ENCODE measurements at places on chromosomes 16 and 17.

- DNase-seq: no peak
Measured at GRCh38 chr17:48441862-48442261, 11.8 kb upstream of the SKAP1 start.

DNA sequence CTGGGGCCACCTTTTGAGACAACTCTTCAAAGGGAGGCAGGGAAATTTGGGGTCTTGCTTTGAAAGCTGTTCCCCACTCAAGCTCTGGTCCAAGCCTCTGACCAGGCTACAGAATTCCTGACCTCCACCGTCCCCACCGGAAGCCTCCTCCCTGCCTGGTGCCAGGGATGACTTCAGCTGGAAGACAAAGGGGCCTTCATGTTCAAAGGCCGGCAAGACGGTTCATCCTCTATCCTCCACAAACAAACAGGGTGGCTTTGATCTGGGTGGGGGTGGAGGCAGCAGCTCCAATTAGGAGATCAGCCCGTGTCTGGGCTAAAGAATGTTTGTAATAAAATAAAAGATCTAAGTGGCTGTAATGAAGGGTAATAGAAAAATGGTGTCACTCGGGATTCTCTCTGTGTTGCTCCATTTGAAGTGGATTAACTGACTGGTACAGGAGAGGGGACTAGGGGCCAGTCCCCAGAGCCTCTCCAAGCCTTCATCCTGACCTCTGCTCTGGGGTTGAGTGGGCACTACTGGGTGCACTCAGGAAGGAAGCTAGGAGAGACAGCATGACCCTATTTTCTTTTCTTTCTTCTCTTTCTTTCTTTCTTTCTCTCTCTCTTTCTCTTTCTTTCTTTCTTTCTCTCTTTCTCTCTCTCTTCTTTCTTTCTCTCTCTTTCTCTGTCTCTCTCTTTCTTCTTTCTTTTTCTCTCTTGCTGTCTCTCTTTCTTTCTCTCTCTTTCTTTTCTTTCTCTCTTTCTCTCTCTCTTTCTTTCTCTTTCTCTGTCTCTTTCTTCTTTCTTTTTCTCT, 27.5 kb upstream of the NKD1 start:
- no peak for DNase-seq

DNA sequence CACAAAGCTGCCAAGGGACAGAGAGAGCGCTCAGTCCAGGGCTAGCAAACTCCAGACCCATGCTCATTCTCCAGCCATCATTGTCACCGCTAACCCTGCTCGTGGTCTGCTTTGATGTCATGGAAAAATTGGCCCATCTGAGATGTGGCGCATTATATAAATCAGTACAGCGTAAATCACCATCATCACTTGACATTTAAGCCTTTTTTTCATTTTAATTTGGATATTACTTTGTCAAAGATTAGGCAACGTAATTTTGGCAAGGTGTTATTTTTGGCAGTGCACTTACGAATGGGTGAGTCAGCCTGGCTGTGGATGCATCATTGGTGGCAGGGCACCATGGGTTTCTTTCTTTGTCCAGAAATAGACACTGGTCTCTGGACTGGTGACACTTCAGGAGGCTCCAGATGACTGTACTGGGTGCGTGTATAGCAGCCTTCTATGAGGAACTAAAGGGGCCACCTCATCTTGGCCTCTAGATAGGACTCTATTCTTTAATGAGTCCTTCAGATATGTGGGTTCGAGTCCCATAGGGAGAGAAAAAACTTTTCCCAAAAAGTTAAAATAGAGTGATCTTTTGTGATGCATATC, 166.3 kb downstream of the MSI2 start:
- DNase-seq: no peak

GRCh38 chr17:19672009-19672750, 23.6 kb downstream of the ALDH3A2 start:
- no peak for DNase-seq

- DNase-seq: no peak
Measured at GRCh38 chr17:33202021-33202420, 91.1 kb downstream of the ASIC2 start.

DNA sequence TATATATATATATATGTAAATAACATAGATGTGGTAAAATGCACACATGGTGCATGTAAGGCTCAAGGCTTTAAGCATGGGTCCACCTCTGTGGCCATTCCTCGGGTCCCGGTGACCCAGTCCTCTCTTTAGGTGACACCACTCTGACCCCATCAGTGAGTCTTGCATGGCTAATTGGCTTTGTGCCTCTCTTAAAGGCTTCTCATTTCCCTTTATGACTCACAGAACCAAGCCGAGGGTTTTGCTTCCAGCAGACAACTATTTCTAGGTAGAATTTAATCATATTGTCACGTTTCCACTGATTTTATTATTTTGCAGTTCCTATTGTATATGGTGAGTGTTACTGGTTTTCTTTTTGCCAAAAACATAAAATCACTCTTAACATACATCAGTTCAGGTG, 59.7 kb downstream of the PLCG2 start:
- no peak for DNase-seq

- DNase-seq: no peak
Measured at GRCh38 chr16:14286368-14287230, 215.5 kb downstream of the MRTFB start.

DNA sequence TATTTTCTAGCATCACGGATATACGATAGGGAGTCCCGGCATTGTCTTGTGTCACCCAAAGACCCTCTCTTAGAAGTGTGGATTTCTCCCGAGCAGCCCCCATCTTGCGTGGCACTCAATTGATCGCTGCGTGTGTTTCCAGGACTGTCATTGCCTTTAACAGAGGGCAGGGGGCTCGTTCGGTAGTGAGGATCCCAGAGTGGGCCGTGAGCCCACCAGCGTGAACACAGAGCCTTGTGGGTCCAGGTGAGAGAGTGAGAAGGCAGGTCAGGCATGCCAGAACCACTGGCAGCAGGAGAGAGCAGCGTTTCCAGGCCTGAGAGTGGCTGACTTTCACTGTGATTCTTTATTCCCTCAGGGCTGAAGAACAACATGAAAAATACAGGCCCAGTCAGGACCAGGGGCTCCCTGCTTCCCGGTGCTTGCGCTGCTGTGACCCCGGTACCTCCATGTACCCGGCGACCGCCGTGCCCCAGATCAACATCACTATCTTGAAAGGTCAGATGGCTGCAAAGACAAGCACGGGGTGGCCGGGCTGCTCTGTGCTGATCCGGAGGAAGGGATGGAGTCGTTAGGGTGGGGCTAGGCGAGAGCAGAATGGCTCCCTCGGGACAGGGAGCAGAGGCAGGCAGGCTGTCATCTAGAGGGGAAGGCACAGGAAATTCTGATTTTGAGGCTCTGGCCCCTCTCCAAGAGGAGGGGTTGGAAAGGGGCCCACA, 22.4 kb downstream of the C1QTNF1 start:
- no peak for DNase-seq

GRCh38 chr17:7716901-7717755, at the start of gene DNAH2:
Gene DNAH2, plus strand, starts transcription at chr17:7717744. Its CDS starts 1,991 bp downstream, at chr17:7719735.
- DNase-seq: peak; percentile 45

- DNase-seq: no peak
Measured at GRCh38 chr17:8855477-8856204, 11.8 kb downstream of the PIK3R6 start.

DNA sequence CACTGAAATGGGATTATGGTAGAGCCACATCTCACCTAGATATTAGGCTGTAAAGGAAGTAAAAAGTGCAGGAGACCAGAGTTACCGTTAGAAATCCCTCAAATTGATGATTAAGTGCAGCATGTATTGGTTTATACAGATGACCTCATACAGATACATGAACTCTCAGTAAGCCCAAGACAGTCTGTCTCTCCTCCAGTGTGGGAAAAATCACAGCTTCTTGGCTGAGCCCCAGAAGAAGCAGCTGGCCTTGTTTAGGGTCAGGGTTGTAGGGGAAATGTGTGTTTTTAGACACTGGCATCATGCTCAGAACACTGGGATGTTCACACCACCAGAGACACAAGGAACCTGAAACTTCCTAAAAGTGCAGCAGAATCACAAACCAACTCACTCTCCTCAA, 135.9 kb downstream of the KATNIP start:
- no peak for DNase-seq

GRCh38 chr17:59757470-59757869, 50.0 kb downstream of the VMP1 start:
- no peak for DNase-seq

- no peak for DNase-seq
Measured at GRCh38 chr17:27269201-27269600, 24.7 kb upstream of the WSB1 start.

DNA sequence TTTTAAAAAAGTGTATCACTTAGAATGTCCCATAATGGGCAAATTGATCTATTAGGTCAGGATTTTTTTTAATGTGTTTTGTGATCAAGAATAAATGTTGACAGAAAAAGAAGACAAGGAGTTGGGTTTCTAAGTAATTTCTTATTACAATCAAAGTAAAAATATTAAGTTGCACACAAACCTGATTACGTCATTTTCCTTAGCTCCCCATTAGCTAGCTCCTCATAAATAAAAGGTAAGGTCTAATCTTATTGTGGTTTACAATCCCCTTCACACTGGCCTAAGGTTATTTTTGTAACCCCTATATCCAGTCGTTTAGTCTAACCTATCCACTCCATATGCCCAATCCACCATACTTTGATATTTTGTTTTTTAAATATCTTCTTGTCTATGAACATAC, 7.6 kb downstream of the CA10 start:
- no peak for DNase-seq

- DNase-seq: no peak
Measured at GRCh38 chr17:35578929-35579432, 610 bp upstream of the PEX12 start.

GRCh38 chr17:67481808-67482207, 104.7 kb downstream of the PITPNC1 start:
- no peak for DNase-seq

GRCh38 chr16:25210758-25211157, 6.0 kb upstream of the AQP8 start:
- DNase-seq: no peak

DNA sequence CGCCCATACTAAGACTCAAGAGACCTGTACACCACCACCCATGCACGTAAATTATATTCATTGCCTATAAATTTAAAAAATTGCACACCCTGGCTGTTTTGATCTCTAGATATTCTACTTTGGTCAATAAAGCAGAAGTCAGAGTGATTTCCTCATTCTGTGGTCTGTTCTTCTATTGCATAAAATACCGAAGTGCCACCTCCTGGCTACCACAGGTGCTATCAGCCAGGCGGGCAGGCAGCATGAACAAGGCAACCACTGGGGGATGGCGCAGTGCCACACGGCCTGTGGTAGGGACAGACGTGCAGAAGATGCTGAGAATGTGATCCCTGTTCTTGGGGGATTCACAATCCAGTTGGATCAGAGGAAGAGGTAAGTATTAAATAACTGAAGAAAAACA, 122.3 kb downstream of the CDK5R1 start:
- DNase-seq: no peak

DNA sequence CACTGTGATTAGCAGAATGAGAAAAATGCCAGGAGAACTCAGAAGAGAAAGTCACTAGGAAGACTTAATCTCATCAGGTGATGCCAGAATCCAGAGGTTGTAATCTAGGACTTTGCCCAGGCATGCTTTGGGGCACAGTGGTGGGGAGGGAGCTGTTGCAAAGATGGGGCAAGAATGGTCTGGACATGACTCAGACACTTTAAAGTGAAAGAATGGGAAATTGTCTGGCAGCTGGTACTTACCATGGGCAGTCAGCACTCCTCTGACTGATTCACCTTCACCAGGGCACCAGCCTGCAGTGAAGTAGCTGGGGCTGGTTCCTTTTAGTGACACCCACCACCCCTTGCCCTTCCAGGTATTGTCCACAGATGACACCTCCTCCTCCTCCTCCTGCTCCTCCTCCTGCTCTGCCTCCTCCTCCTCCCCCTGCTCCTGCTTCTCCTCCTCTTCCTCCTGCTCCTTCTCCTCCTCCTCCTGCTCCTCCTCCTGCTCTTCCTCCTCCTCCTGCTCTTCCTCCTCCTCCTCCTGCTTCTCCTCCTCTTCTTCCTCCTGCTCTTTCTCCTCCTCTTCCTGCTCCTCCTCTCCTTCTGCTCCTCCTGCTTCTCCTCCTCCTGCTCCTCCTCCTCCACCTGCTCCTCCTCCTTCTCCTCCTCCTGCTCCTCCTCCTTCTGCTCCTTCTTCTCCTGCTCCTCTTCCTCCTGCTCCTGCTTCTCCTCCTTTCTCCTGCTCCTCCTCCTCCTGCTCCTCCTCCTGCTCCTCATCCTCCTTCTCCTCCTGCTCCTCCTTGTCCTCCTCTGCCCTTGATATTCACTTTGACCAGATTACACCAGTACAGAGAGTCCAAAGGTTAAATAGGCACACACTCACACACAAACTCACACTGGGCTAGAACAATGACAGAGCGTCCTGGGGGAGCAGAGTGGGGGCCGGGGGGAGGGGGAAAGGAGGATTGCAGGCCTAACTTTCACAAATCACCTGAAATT, at the start of gene CHD9NB:
CHD9NB (minus strand) TSS at position 379 of the 983 bp plus-strand sequence. CDS start 8,739 bp downstream, outside the sequence.
- DNase-seq: no peak

- DNase-seq: no peak
Measured at GRCh38 chr16:22428654-22429053, 54.2 kb upstream of the CDR2 start.

DNA sequence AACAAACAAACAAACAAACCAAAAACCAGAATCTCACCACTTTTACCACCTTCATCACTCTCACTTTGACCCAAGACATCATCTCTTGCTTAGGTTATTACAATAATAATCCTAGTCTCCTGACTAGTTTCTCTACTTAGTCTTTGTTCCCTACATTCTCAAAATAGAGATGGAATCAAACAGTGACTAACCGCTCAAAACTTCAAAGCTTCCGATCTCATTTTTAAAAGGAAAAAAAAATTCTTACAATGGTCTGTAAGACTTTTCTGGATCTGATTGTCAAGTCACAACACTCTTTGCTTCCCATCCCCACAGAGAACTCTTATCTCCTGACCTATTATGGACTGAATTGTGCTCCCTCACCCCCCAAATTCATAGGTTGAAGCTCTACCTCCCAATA, 60.9 kb downstream of the SPAG9 start:
- no peak for DNase-seq

- no peak for DNase-seq
Measured at GRCh38 chr16:77782694-77783093, 5.7 kb upstream of the VAT1L start.

- DNase-seq: no peak
Measured at GRCh38 chr17:63881935-63882601, at the start of gene GH2. Gene GH2, minus strand, starts transcription at chr17:63881944. Its CDS starts 143 bp downstream, at chr17:63881801.

DNA sequence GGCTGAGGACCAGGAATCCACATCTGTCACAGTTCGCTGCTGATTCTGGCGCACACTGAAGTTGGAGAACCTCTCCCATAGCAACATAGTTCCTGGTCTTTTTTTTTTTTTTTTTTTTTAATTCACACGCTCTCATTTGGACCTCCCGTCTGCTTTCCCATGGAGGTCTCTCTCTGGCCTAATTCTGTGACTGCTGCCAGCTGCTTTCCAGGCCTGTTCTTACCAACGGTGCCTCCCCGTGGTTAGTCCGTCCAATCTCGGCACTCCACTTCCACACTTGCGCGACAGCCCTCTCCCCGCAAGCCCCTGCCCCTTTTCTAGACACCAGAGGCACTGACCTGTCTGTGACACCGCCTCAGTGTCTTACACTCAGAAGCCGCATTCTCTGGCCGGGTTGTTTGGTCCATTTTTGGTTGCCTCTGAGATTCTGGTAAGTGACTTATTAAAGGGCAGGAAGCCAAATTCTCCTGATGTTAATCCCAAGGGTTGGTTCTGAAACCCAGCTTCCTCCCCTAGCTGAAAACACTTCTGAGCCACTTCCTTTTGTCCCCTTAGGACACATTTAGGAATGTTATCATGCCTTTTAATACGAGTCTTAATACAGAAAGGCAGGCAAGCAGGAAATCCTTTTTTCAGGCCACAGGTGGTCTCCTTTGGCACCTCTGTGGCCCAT, 1.1 kb upstream of the AKTIP start:
- DNase-seq: no peak
